Stimulated activated CD8-positive, alpha-beta memory T cell treated with anti-CD3 and anti-CD28 coated beads, Interleukin-15, amount 100 ng/mL, for 24 hours (primary cell): ENCODE measurements at places on chromosomes 4 and X.

DNA sequence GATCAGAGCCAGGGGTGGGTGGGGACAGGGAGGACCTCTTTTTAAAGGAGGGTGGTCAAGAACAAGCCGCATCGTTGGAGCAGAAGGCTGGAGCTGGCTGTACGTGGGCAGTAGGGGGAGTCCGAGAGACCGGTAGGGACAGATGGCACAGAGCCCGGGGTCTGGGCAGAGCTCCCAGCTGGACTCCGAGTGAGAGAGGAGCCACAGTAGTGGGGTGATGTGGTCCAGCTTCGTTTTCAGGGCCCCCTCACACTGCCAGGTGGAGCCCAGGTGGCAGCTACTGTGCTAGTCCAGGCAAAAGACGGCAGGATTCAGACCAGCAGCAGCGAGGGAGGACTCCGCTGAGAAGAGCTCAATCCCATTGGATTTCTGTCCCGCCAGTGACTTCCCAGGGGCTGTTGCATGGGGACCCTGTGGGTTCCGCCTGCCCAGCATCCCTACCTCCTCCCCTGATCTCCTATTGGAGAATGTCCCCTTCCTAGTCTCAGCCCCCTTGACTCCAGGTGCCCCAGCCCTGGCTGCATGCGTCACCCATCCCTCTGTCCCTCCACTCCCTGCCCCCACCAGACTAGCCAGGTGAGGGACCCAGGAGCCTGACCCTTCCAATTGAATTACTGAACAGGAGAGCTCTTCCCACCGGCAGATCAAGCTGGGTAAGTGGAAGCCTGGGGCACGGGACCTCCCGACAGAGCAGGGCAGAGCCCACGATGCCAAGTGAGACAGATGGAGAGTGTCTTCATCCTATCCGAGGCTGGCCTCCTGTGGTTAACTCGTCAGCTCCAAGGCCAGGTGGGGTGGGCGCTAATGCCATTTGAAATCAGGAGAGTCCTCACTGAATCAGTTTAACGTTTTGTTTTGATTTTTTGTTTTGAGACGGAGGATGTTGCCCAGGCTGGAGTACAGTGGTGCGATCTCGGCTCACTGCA lies 2.9 kb downstream of the ARHGAP4 start:
- no peak for DNase-seq

DNA sequence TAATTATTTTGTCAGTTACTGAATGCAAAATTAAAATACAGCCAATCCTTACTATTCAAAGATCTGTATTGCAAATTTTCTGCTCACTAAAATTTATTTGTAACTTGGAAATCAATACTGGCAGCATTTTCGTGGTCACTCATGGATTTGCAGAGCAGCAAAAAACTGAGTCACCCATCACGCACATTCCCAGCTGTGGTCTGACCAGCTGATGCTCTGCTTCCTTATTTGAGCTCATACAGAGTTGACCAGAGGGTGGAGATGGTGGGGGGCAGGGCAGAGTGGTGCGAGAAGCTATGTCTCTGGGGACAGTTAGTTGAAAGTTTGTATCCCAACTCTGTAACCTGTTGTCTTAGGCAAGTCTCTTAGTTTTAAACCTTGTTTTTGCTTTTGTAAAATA lies 214.8 kb downstream of the SPCS3 start:
- no peak for DNase-seq

DNA sequence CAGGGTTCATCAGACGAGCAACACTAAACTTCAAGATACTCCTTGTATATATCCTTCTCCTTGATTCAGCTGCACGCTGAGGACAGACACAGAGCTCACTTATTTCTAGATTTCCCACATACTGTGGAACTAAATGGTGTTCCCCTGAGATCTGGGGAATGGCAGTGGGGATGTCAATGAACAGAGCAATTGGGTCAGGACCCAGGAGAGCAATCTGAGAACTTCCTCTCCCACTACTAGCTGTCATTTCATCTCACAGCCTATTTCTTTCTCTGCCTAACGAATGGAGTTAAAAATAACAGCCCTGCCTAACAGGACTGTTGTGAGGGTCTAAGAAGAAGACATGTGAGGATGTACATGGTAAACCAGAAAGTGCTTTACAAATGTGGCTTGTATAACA lies 10.7 kb downstream of the NAAA start:
- DNase-seq: no peak

DNA sequence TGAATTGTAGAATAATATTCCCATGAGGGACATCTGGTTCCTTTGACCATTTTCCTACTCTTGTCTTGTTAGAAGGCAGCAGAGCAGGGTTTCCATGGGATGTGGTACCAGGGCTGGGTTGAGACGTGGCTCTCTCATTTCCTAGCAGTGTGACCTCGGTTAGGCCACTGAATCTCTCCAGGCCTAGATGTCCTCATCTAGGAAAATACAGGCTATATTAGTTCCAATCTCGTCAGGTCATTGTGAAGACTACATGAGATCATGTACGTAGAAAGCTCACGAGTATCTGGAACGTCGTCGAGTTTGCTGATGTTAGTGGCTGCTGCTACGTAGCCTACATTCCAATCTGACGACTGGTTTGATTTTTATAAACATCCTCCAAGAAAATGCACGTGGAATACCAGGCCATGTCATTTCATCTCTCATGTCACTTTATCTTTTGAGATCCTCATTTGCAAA lies 278.2 kb upstream of the GATB start:
- DNase-seq: no peak

DNA sequence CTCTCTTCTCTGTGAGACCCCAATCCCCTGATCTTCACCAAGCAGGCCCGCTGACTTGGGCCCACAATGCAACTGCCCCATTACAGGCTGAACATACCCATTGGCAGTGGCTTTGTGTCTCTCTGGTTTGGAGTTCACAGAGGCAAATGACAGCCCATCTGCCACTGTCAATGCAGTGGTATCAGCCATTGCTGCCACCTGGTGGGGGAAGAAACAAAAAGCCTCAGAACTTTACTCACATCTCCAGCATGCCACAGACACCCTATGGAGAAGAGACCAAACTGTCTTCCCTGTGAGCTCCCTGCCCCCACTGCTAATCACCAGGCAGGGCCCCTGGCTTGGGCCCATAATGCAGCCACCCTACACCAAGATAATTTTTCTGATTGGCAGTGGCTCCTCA lies 729.3 kb upstream of the ACTRT1 start:
- no peak for DNase-seq

GRCh38 chr4:87540146-87541058 lies 11.2 kb upstream of the SPARCL1 start:
- no peak for DNase-seq

- no peak for DNase-seq
These were observed 23.8 kb upstream of the TBC1D1 start for GRCh38 chr4:37867102-37867501.
